AG08395 (cell line): ENCODE measurements at places on chromosomes 1 and 21.

DNA sequence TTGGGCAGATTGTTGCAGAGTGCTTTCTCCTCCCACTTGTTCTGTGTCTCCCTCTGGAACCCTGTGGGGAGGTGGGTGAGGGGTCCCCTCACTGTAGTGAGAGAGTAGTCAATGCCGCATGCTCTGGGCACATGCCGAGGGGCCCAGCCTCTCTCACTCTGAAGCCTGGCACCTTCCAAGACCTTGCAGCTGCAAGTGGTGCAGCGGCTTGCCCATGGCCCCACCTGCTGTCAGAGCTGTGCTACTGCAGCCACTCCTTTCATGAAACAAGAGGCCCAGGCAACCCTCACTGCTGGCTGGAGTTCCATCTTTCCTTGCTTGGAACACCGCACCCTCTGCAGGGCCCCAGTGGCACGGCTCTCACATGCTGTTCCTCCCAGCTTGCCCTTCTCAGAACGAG lies 58.4 kb upstream of the COL6A1 start:
- DNase-seq, result peak; percentile 92

DNA sequence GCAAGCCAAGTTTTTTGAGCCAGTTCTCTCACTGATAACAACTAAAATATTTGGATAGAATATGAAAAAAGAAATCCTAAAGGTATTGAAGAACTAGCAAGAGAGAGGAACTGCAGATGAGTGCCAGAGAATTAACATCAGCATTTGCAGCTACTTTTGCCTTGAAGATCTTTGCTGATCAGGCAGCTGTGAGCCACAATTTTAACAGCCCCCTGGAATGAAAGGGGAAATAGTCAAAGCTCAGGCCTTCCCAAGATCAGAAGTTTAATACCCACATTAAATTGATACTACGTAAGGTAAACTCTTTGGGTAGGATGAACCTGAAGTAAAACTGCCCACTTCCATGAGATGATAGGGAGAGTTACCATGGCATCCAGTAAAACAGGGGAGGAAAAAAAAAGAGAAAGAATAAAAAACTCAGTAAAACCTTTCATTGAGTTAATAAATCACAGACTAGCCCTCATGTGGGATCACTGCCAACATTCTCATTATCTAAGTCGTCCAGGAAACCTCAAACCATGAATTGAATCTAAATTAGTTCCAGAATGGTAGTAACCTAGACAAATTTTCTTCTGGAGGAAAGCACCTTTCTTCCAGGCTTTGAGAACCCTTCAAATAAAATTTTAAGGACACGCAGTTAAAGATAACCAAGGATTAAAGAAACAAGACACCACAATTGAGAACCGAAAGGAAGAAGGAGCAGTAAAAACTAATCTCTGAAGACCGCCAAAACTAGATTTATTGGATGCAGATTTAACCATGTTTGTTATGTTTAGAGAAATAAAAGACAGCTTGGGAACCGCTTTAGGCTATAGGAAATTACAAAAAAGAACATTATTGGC lies 28.3 kb downstream of the SCP2 start:
- DNase-seq, result peak; percentile 70

DNA sequence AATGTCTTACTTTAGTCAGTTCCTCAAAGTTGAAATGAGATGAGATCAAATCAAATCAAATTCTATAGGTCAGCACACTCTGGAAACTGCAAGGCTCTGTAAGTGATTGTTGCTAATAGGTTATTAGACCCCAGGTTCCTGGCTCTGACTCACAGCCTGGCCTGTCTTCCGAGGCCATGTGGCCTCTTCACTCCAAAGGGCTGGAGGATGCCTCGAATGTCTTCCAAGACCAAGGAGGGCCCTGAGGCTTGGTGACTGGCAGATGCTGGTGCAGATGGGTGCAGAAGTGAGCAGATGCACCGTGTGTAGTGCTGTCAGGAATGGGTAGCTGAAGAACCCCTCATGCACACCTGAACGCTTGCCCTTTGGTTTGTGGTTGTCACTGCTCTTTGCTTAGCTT lies 113.4 kb downstream of the MAB21L3 start:
- DNase-seq, result no peak

- DNase-seq, result no peak
Observed at GRCh38 chr1:184513966-184514365, 127.1 kb downstream of the C1orf21 start.

GRCh38 chr1:193131266-193131860 lies 9.5 kb downstream of the CDC73 start:
- no peak for DNase-seq

- peak; percentile 48 for DNase-seq
Observed at GRCh38 chr1:158002022-158002630, 8.7 kb downstream of the KIRREL1 start.

- DNase-seq, result no peak
Observed at GRCh38 chr1:38529391-38529790, 330.2 kb downstream of the RRAGC start.

GRCh38 chr1:216193839-216194443 lies 229.3 kb downstream of the USH2A start:
- no peak for DNase-seq

DNA sequence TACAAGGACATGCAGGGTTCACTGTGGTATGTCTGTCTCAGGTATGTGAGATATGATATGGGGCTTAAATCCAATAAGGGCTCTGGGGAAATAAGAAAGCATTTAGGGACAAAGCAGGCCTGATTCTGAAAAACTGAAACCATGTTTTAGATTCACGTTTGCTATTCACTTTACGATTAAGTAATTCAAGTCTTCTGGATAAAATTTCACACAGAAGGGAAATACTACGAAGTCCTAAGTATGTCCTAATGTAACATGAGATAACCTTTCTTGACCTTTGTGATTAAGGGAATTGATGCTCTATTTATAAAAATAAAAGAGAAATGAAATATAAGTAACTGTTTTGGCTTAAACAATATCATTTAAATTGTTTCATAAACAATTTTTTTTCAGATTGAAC lies 55.4 kb downstream of the HNRNPR start:
- no peak for DNase-seq

GRCh38 chr1:210697185-210697584 lies 368.5 kb downstream of the HHAT start:
- DNase-seq, result no peak

- peak; percentile 66 for DNase-seq
Observed at GRCh38 chr1:235442788-235443429, 61.3 kb downstream of the B3GALNT2 start.

- peak; percentile 38 for DNase-seq
Observed at GRCh38 chr1:217029281-217030157, 306.3 kb upstream of the ESRRG start.

GRCh38 chr21:41612674-41613532 lies 104.9 kb upstream of the TMPRSS2 start:
- DNase-seq, result peak; percentile 94

GRCh38 chr1:222979561-222979960 lies 163.5 kb downstream of the TLR5 start:
- no peak for DNase-seq

DNA sequence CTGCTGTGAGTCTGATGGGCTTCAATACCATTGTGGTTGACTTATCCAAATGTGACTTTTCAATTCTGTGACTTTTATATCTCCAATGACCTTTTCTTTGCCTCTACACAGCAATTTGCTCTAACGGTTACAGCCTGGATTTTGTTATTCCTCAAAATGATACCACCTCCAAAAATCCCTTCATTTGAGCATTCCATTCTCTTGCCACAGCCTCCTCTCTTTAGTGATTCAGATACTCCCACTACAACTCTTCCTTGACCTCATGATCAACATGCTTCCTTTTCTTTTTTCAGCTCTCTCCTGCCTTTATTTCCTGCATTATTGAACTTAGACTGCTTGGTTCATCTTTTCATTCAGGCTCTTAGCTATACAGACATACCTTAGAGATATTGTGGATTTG lies 16.6 kb upstream of the IL19 start:
- peak; percentile 81 for DNase-seq

GRCh38 chr1:21518774-21519455 lies 9.7 kb downstream of the ALPL start:
- DNase-seq, result no peak

DNA sequence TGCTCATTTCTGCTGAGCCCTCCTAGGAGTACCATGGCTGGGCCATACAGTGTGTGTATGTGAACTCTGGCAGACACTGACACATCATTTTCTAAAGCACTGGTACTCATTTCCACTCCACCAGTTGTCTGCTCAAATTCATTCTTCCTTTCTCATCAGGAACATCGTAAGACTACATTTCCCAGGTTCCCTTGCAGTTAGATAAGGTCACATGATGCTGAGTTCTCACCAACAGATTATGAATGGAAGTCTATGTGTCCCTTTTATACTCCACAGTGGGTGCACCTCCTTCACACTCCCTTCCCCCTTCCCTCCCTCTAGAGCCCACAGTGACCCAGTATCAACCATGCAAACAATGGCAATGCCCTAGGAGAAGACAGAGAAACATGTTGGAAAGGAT lies 38.3 kb upstream of the PAX7 start:
- DNase-seq, result no peak

DNA sequence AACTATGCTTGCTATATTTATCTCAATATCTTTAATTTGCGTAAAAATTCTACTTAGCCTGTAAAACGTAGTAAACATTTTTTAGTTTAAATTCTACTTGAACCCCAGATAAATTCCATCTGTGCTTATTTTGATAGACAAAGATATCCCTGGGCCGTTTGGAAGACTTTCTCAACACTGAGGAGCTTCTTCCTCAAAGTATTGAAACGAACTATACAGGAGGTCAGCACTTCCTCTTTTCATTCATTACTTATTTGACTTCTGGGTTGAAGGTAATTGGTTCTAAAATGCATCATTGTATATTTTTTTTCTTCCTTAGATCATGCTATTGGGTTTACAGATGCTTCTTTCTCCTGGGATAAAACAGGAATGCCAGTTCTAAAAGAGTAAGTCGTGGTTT lies 74.7 kb downstream of the HSPA13 start:
- DNase-seq, result no peak

- no peak for DNase-seq
Observed at GRCh38 chr1:8330271-8331125, 12.6 kb downstream of the SLC45A1 start.

GRCh38 chr1:51342591-51343206 lies 12.3 kb upstream of the TTC39A start:
- no peak for DNase-seq

- no peak for DNase-seq
Observed at GRCh38 chr1:118206966-118207365, 21.9 kb upstream of the SPAG17 start.

DNA sequence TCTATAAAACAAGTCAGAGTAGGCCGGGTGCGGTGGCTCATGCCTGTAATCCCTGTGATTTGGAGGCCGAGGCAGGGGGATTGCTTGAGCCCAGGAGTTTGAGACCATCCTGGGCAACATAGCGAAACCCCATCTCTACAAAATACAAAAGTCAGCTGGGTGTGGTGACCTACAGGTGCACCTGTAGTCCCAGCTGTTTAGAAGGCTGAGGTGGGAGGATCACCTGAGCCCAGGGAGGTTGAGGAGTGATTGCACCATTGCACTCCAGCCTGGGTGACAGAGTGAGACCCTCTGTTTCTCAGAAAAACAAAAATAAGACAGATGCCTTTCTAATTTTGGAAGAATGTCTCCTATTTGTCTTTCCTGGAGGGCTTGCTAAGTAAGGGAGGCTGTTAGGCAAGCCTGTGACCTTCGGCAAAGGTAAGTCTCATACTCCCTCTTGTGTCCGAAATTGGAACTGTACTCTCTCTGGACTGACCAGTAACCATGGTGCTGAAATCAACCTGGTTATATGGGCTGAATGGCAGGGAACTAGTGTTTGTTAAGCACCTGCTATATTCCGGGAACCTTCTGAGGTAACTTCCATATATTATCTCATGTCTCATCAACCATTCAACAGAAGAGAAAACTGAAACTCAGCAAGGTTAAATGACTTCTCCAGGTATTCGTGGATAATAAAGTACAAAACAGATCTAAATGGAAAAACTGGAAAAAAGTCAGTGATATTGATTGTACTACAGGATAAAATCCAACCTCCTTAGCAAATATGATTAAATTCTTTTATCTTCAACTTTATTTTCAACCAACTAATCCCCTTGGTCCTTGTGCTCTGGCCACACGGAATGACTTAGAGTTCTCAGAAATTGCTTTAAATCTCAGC lies 11.8 kb upstream of the RAB3B start:
- peak; percentile 90 for DNase-seq

DNA sequence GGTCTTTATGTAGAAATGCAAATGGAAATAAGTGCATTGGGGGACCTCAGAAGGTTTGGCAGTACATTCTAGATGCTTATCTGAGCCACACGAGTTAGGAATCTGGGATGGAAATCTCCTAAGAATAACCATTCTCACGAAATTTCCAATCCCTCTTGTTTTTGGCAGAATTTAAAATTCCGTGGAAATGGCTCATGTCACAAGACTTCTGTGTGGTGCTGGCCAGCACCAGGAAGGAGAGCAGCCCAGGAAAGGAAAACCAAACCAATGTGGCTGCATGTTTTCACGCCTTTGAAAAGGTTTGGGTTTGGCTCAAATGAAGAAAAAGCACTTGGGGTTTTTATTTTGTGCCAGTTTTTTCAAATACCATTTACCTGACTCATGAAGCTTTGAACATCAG lies 80.1 kb upstream of the KCNK2 start:
- peak; percentile 87 for DNase-seq

DNA sequence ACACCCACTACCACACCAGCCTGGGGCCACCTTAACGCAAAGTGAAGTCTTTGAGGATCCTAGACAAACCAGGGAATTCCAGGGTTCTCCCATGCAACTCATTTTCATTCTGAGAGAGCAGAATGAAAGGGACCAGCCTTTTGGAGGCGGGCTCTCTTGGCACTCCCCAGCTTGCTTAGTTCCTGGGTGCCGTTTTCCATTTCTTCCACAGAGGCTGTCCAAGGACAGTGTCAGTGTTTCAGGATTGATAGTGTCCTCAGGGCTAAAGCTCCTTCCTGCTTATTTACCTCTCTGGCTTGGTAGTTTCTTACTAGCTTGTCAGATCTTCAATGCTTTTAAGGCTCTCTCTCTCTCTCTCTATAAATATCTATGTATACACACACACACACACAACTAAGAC lies 30.1 kb upstream of the GNG4 start:
- no peak for DNase-seq

DNA sequence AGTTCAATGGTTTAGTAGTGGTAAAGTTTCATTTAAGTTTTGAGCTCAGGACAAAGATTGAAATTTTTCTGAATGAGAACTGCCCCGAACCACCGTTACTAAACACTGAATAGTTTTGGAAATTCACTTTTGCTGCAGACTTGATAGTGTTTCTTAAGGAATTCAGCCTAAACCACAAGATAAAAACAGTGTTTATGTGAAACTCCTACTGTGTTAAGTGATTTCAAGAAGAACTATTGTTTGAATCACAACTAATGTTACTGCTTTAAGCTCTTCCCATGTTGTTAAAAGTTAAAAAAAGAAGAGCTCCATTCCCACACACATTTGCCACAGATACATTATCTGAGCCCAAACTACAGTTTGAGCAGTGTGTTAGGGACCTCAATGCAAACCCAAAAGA lies 159.2 kb downstream of the DYRK1A start:
- no peak for DNase-seq

DNA sequence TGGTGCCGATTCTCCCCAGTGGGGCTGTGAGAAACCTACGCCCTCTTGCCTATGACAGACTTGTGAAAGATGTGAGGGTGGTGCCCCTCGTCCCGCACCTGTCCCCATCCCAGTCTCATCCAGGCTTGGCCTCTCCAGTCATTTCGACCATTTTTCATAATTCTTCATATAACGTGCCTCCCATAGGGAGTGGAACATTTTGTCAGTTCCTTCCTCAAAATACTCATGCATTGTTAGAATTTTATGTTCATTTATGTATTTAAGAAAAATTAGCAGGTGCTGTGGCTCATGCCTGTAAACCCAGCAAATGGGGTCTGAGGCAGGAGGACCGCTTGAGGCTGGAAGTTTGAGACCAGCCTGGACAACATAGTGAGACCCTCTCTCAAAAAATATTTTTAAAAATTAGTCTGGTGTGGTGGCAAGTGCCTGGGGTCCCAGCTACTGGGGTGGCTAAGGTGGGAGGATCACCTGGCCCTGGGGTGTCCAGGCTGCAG lies 19.7 kb upstream of the SMPDL3B start:
- DNase-seq, result no peak
